ENCODE measurements at places on chromosomes 7 and 10. TPM values are rescaled to one million over a fixed set of nuclear protein-coding genes. Genes with fewer than 3 reads are reported as not detected.

Gene PPP1R17
- not detected for total RNA-seq

Gene CAMK2G
- 11.1 TPM for total RNA-seq

Gene SPDYE2
- not detected for total RNA-seq

Gene OTUD1
- total RNA-seq: 43.8 TPM

Gene GPR85
- 2.3 TPM for total RNA-seq

Gene RFC2
- 10.3 TPM for total RNA-seq

Gene PRF1
- 0.85 TPM for total RNA-seq

Gene AGBL3
- 1.7 TPM for total RNA-seq

Gene BTBD16
- total RNA-seq: not detected

Gene LBX1
- total RNA-seq: not detected

Gene OR2A12
- not detected for total RNA-seq

Gene BHLHA15
- not detected for total RNA-seq

DNA sequence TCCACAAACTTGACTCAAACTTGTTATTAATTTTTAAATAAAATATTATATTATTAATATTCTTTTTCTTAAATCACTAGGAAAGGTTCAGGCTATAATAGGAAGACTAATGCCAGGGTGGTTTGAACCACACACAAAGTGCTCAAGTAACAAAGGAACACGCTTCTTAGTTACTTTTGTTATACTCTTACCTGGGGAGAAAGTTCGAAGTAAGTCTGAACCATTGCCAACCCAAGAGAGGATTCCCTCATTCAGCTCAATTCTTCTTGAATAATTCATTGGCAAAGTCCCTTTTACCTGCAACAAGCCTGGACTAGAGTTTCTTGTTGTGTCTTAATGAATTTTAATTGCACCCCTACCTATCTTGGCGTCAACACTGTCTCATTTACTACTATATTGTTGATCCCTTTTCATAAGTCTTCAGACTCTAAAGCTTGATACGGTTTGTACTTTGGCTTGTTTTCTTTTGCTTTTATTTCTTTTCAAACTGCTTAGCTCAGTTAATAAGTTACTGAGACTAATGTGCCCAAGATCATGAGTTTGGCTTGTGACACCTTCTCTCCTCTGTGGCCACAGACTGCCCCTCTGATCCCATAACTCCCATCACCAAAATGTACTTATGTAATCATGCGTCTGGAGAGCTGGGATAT is 10.2 kb upstream of the C10orf67 start:
- no peak for DNase-seq

DNA sequence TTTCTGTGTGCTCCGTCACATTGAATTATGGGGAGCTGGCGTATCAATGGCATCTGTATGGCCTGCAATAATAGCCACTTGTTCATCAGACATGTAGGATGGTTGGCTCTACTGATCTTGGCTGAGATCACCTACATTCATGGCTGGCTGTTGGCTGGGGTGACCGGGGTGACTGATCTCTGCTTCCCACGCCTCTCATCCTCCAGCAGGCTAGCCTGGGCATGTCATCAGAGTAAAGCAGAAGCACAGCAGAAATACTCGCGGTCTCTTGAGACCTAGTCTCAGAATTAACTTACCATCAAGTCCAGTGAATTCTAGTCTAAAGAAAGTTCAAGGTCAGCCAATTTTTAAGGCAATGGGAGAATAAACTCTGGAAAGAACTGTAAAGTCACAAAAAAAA is 257.7 kb upstream of the GLI3 start:
- peak; percentile 13 for DNase-seq

- DNase-seq: no peak
Measured at GRCh38 chr7:149714910-149715471, 58.4 kb downstream of the ZNF467 start.

DNA sequence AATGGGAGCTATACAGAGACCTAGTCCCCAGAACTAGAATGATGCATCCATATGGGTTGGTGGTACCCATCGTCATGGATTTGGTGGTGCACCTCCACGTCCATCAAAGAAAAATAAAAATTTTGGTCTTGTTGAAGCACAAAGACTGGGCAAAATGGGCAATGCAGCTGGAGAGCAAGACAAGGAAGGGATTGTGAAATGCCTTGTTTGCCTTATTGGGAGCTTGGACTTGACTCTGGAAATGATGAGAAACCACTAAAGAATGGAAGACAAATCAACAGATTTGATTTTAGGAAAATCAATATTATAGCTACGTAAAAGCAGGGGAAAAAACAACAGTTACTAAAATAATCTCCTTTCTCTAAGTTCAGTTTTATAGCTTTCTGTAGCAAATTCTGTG is 150.9 kb downstream of the CPED1 start:
- DNase-seq: no peak

GRCh38 chr10:53022611-53023088 is 250.1 kb upstream of the MBL2 start:
- no peak for DNase-seq

DNA sequence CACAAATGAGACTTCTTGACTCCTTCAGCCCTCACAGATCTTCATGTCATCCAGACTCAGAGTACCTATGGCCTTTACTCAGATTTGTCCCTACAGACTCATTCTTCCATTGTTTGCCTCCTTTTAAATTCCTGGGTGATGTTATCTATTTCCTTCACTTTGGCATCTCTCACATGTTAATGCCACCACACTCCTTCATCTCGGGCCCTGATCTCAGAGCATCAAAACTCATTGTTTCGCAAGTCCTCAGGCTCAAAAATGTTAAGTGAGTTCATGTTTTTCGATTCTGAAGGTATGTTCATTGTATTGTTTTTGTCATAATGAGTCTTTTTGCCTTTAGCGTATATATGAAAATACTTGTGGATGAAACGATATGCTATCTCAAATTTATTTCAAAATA is 62.3 kb upstream of the AHR start:
- DNase-seq: no peak

- no peak for DNase-seq
Measured at GRCh38 chr10:128775743-128776142, 649.5 kb upstream of the MKI67 start.

DNA sequence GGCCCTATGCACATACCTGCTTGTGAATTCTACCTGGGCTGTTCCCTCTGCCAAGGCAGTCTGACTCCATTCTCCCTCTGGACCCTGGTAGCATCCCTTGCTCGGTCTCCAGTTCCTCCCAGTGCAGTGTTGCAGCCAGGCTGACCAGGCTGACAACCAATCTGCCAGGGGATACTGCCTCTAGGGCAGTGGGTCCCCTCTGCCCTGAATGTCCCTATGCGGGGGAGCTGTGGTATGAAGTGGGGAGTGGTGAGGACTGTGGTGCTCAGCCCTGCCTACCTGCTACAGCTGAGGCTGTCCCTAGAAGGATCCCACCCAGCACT is 48.0 kb upstream of the CAMK2B start:
- no peak for DNase-seq

DNA sequence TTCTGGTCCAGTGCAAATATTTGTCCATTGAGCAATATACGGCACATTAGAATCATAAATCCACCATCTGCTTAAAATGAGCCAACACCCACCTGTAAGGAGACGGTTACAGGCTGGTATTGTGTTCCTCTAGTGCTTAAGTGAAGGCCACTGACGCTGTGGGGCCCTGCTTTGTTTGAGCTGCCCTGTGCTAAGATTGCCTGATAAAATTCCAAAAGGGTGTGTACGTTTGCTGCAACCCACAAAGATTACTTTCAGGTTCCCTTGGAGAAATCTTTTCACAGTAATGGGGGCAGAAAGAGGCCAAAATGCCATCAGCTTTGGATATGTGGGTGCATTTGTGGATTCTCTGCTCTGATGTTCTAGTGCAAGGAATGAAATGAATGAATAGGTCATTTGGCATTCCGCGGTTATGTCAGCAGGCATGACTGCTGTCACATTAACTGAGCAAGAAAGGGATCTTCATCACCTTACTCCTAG is 34.4 kb downstream of the AGR3 start:
- DNase-seq: no peak

DNA sequence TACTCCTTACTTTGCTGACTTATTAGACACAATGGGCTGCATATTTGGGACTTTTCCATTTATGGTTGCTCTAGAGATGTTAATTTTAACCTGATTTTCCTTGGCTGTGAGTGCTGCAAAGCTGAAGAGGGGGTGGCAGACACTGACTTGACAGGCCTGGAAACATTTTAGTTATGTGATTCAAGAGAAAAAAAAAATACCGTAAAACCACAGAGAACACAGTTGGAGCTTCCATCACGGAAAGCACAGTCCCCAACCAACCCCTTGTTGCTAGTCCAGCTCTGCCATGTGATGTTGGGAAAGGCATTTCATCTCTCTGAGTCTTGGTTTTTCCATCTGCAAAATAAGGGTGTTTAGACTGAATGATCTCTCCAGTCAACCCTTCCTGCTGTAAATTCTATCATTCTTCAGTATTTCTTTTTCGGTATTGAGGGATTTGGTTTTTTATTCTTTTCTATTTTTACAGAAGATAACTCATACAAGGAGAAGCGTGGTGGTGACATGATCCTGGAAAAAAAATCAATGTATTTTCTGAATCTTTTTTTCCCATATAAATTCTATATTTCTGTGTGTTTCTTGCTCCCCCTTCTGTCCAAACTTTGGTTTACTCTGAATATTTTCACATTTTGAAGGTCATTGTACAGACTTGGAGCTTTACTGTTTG is 246.1 kb downstream of the REEP3 start:
- no peak for DNase-seq

DNA sequence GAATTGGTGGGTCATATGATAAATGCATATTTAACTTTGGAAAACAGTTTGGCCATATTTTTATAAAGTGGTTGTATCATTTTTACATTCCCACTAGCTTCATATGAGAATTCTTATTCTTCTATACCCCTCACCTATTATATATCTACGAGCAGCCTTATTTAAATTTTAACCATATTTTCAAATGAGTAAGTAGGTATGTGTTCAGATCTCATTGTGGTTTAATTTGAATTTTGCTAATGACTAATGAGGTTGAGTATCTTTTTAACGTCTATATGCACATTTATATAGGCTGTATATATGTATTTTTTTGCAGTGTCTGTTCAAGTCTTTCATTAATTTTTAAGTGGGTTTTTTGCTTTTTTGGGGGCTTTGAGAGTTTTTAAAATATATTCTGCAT is 14.2 kb downstream of the RAB18 start:
- no peak for DNase-seq

DNA sequence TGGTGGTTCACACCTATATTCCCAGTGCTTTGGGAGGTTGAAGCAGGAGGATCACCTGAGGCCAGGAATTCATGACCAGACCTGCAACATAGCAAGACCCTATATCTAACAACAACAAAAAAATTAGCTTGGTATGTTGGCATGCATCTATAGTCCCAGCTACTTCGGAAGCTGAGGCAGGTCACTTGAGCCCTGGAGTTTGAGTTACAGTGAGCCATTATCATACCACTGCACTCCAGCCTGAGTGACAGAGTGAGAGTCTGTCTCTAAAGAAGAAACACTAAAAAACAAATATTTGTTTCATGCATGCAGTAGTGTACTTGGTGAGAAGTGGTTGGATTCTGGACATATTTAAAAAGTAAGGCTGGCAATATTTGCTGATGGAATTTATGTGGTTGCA is 198.1 kb downstream of the BBS9 start:
- no peak for DNase-seq

- DNase-seq: no peak
Measured at GRCh38 chr10:93030409-93030808, 30.2 kb upstream of the CYP26C1 start.

DNA sequence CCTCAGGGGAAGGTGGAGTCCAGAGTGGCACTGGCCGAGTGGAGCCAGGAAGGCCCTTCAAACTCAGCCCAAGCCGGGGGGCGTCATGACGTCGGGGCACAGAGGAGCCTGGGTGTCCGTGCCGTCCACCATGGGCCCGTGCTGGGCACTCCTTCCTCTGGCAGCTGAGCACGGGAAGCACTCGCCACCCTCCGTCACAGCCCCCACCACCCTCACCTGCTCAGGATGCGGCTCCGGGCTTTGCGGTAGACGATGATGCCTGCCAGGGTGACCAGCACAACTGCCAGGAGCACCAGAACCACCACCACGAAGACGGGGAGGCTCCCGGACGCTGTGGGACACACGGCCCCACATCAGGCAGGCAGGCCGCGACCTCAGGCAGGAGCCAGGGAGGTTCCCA is 8.1 kb downstream of the ADAM8 start:
- no peak for DNase-seq

DNA sequence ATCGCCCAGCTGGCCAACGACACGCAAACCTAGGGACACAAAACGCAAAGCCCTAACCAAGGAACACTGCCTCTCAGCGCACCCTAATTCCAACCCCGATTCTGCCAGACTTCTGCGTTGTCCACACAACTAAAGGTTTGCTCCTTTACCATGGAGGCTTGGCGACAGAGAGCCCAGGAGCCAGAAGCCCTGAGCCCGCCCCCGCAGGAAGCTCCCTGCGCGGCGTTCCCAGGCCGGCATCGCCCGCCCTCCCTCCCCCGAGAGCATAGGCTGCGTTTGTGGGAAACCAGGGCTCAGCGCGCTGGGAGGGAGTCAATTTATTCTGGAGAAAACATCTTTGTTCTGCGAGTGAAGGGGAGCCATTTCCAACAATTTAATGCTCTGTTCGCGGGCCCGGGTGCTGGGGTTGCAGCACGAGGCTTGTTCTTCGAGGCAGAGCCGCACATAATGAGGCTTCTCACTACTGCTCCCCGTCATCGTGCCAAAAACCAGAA is 103.9 kb downstream of the GRID1 start:
- no peak for DNase-seq

GRCh38 chr7:132604121-132604520 is 27.9 kb upstream of the PLXNA4 start:
- no peak for DNase-seq

DNA sequence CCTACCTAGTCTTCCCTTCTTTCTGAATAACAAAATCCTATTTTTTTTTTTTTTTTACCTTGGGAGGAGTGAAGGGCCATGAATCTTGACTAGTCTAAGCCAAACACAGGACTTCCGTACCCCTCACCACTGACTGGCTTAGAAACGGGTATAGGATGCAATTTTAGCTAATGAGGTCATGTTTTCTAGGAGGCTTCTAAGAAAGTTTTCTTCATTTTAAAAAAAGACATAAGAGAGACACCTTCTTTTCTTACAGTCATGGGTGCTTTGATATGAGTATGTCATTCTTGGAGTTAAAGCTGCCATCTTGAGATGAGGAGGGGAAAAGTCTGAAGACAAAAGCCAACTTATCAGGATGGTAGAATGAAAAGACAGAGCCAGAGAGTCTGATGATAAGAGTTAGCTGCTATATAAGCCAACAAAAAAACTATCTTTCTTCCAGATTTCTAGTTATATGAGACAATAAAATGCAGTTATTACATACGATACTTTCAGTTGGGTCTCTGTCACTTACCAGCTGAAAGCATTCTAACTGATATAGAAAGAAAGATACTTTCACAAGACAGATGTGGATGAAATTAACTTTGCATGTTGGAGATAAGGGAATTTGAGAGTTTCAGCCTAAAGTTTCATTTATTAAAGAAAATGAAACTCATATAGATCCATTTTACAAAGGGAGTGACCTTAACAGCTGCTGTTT is 34.0 kb downstream of the ZNF438 start:
- DNase-seq: no peak

- DNase-seq: no peak
Measured at GRCh38 chr7:135980012-135980551, 2.9 kb upstream of the MTPN start.

- DNase-seq: peak; percentile 53
Measured at GRCh38 chr7:45073786-45074527, 14.8 kb downstream of the NACAD start.

Data from heart right ventricle (tissue), 16 donors.